ENCODE measurements at places on chromosomes 7 and 10.
A peak's percentile ranks its signal among the peaks of the same experiment; 100 is the strongest.

- no peak for DNase-seq
These were observed 382.2 kb upstream of the ZMIZ1 start for GRCh38 chr10:78686444-78687060.

DNA sequence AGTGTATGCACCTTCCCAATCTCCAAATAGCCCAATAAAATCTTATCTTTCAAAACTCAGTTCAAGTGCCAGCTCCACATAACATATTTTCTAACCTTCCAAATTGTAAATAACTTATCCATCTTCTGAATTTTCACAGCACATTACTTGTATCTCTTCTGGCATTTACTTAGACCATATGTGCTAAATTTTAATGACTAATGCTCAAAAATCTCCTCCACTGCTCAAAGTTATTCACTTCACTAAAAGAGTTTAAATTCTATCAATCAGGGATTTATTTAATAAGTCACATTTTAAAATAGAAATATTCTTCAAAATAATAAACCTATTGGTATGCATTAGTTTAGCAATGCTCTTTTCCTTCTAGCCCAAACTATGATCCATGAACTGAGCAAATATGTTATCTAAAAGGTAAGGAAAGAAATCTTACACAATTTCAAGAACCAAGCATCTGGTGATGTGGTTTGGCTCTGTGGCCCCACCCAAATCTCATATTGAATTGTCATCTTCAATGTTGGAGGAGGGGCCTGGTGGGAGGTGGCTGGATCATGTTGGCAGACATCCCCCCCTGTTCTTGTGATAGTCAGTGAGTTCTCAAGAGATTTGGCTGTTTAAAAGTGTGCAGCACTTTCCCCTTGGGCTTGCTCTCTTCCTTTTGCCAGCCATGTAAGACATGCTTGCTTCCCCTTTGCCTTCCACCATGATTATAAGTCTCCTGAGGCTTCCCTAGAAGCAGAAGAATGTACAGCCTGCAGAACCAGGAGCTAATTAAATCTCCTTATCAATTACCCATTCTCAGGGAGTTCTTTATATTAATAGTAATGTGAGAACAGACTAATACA lies 28.1 kb upstream of the GPR22 start:
- DNase-seq: no peak

GRCh38 chr7:28155964-28156363 lies 24.6 kb downstream of the JAZF1 start:
- no peak for DNase-seq

- DNase-seq: no peak
These were observed 130.7 kb upstream of the ZMIZ1 start for GRCh38 chr10:78937800-78938694.

GRCh38 chr10:90587561-90587960 lies 270.3 kb downstream of the HTR7 start:
- no peak for DNase-seq

- no peak for DNase-seq
These were observed 424.1 kb upstream of the MGMT start for GRCh38 chr10:129042776-129043595.

DNA sequence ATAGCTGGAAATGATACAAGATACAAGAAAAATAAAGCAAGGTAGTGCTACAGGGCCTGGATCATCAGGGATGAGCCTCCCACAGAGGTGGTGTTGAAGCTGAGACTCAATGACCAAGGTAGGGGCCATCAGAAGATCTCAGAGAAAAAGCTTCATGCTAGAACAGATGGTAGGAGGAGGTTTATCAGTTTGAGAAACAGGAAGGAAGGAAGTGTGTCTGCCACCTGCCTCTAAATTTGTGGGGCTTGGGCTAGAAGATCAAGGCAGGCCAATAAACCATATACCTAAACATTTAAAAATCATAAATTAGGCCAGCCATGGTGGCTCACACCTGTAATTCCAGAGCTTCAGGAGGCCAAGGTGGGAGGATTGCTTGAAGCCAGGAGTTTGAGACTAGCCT lies 410.8 kb upstream of the PRKCQ start:
- DNase-seq: no peak

- no peak for DNase-seq
These were observed 312.5 kb downstream of the SUGCT start for GRCh38 chr7:40447345-40447744.

DNA sequence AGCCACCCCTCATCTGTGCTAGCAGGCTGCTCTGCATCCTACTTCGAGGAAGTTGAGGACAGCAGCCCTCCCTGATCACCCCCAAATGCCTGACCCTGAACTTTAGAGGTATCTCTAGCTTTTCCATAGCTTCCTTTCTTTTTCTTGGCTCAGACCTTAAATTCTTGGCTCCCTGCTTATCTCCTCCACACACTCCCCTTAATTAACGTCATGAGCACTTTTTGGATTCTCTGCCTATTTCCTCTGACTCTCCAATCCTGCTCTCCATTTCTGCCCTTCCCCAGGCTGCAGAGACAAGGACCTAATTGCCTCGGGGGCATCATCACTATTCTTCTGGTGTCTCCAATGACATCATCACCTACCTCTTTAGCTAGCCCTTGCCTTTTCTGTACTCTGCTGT lies 40.8 kb upstream of the SEC61G start:
- DNase-seq: no peak

DNA sequence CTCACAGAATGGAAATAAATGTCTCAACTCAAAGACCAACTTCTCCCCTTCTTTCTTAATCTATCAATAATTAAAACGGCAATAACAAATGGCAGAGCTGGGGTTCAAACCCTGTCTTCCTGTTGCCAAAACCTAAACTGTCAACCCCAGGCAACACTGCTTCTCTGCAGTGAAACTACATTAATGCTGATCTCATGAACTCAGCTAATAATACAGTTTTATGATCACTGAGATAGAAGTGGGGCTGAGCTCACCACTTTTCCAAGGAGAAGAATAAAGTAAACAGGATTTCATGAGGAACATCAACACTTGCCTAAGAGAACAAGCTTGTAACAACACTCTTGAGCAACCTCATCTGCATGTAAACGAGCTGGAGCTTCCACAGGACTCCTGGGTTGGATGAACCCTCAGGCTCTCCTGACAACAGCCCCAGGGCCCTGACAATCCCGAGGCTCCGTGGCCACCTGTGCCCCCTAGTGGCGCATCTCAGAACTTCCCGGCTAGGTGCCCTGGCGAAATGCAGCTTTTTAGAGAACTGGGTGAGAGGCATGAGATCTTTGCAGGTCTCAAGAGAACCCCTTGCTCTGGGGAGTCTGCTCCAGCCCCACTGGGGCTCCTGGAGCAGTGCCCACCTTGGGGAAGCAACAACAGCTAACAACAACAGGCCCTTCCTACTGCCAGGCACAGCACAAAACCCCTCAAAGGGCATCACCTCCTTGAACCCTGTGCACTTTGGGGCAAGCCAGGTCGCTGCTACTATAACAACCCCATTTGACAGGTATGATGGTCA lies 169.3 kb downstream of the SH3PXD2A start:
- DNase-seq: peak; percentile 83

GRCh38 chr10:129958148-129958628 lies 5.9 kb downstream of the EBF3 start:
- DNase-seq: no peak

GRCh38 chr7:75843613-75844116 lies 30.1 kb upstream of the CCL24 start:
- no peak for DNase-seq

- peak; percentile 85 for DNase-seq
These were observed 1024.8 kb downstream of the LRMDA start for GRCh38 chr10:76456197-76456596.

- no peak for DNase-seq
These were observed 171.2 kb downstream of the ARHGAP12 start for GRCh38 chr10:31757386-31757791.

- no peak for DNase-seq
These were observed 168.0 kb downstream of the DKK1 start for GRCh38 chr10:52481986-52482555.

DNA sequence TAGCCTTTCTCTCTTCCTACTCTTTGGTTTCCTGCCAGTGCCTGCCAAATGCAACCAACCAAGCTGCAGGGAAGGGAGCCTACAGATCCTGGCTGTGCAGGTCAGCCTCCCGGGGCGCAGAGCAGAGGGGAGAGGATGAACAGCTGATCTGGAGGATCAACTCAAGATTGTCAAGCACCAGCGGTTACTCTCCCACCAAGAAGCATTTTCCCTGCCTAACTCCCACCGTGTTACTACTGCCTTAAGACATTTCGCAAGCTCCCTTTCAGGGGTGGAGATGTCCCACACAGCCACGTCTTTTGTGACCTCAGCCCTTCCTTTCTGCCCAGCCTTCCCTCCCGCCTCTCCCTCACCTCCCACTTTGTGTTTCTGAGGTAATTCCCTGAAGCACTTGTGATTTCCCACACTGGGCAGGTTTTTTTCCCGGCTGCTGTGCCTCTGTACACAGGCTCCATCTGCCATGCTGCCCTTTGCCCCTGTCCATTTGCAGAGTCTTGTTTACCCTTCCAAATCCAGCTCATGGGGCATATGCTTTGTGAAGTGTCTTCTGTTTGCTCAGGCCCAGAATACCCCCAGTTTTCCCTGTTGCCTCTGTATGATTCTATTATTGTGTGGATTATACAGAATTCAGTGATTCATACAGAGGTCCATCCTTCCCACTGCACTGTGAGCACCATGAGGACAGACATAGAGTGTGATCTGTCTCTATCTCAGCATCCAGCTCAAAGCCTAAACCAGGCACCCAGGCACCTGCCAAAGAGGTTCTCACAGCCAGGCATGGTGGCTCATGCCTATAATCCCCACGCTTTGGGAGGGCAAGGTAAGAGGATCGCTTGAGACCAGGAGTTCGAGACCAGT lies 40.9 kb upstream of the PAPSS2 start:
- no peak for DNase-seq

GRCh38 chr7:96397936-96398598 lies 76.2 kb upstream of the SLC25A13 start:
- DNase-seq: no peak

DNA sequence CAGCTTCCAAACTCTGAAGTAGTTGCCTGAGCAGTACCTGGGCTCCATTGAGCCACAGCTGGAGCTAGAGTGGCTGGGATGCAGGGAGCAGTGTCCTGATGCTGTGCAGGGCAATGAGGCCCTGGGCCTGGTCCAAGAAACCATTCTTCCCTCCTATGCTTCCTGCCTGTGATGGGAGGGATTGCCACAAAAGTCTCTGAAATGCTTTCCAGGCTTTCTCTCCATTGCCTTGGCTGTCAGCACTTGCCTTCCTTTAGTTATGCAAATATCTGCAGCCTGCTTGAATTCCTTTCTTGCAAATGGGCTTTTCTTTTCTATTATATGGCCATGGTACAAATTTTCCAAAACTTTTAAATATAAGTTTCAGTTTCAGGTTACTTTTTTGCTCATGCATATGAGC lies 972.2 kb upstream of the MBL2 start:
- no peak for DNase-seq

Data from coronary artery (tissue), 2 donors.